Left renal cortex interstitium (tissue), 4 donors: ENCODE measurements at places on chromosomes 4 and X.

GRCh38 chr4:76059750-76060149 is 14.8 kb upstream of the ART3 start:
- DNase-seq: no peak

GRCh38 chrX:78759081-78759480 is 11.6 kb downstream of the LPAR4 start:
- no peak for DNase-seq

- no peak for DNase-seq
Observed at GRCh38 chr4:76434901-76435527, at the start of gene SHROOM3. TSS of gene SHROOM3 (plus strand) at chr4:76435229. CDS start at chr4:76436053, 824 bp downstream.

GRCh38 chr4:159273841-159274240 is 171.0 kb downstream of the RAPGEF2 start:
- DNase-seq: no peak

DNA sequence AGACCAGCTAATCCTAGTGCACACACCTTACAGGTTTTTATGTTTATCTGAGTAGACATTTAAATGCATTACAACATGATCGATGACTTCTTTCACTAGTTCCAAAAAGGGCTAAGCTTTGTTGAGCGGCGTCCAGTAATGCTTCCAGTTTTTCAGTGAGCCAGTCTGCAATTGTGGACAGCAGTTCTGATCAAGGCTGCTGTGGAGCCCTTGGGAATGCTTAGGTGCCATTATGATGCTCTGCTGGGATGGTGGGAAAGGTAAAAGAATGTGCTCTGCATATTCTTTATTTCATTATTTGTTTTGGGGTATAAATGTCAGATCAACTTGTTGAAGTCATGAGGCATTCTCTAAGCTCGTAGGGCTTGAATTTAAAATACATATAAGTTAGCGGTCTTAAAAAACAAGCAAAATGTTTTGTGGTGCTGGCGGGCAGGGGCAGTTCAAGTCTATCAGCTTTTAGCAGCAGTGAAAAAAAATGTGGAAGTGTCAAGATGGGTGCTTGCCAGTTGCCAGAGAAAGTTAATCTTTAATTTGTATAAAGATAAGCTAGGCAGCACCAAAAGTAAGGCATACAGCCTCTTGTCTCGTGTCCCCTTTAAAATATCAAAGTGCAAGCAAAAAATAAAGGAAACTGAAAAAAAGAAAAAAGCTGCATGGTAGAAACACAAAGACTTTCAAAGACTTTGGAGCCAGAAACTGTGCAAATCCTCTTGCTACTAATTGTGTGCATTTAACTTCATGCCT is 5.8 kb downstream of the MID1IP1 start:
- DNase-seq: no peak

DNA sequence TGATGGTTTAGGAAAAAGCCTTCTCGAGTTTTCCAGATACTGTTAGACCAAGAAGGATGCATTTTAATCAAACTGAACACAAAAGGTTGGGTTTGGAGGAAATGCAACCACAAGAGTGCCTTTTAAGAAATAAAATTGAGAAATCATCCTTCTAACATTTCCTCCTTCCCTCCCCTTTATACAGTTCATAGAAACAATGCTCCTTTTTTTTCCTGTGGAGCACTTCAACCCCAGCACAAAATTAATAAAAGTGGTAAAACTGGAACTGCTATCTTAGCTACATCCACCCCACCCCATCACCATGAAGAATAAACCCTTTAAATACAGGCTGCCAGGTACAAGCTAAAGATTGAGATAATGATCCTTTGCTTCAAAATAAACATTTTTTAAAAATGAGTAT is 211.1 kb downstream of the RELL1 start:
- no peak for DNase-seq

GRCh38 chrX:110415440-110416170 is 57.0 kb downstream of the RTL9 start:
- no peak for DNase-seq

DNA sequence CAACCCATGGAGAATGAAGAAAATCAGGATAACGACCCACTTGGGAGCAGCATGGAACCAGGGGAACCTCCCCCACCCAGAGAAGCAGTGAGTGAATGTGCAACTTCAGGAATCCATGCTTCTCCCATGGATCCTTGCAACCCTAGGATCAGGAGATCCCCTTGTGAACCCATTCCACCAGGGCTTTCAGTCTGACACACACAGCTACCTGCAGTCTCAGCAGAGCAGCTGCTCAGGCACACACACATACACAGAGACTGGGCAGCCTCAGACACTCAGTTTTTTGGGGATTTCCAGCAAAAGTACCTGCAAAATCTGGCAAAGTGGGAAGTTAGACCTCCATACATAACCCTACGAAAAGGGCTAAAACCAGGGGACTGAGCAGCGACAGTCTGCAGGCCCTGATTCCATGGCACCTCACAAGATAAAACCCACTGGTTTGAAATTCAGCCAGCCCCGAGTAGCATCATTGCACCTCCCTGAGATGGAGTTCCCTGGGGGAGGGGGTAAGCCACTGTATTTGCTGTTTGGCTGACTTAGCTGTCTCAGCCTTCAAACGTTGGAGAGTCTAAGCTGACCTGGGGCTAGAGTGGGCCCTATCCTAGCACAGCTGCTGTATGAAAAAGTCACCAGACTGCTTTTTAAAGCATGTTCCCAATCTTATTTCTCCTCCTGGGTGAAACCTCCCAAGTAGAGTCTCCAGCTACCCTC is 737.5 kb upstream of the NDST4 start:
- DNase-seq: no peak

- DNase-seq: no peak
Observed at GRCh38 chr4:123338715-123339114, 57.9 kb upstream of the SPRY1 start.

- DNase-seq: no peak
Observed at GRCh38 chrX:68487924-68488323, 10.9 kb upstream of the YIPF6 start.
